ENCODE measurements at places on chromosomes 16 and 17. TPM values are rescaled to one million over a fixed set of nuclear protein-coding genes. Genes with fewer than 3 reads are reported as not detected.

Gene PIK3R5
- 4.6 TPM for polyA plus RNA-seq

Gene ADCY7
- 8.9 TPM for polyA plus RNA-seq

Gene COPZ2
- polyA plus RNA-seq, result 36.0 TPM

Gene SERPINF2
- polyA plus RNA-seq, result 21.3 TPM

DNA sequence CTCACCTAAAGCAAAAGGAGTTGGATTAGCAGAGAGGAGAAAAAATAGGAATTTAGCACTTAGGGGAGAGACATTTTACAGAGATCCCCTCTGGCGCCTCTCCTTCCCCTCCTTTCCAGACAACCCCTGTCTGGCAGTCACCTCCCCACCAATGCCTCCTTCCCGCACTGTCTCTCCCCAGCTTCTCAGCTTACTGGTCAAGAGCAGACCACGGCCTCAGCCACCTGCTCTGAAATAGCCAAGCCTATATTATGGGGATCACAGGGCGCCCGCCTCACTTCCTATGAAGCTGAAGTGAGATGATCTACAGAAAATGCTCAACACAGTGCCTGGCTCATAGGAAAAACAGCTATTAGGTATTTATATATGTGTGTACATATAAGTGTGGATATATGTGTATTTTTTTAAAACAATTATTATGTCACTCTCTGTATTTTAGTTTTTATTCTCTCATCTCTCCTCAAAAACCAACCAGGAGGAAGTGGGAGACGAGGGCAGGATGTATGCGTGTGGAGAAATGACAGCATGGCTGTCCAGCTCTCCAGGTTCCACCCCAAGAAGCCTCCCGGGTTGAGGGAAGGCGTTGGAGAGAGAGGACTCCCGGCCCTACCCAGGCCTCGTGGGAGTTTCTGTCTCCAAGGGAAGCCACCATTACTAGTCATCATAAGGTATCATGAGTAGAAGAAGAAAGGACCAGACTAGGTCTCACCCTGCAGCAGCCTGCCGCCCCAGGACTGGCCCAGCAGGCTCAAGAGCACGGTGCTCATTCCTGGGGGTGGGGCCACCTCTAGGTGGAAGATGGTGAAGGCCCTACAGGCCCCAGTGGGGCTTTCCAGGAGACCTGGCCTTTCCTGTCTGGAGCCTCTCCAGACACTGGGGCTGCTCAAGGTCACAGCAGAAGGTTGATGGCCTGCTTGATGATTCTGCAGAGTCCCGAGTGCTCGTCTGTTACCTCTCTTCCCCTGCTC, 27.2 kb downstream of the MAP3K14 start:
- no peak for DNase-seq

GRCh38 chr16:89478576-89479221, 11.7 kb downstream of the ANKRD11 start:
- no peak for DNase-seq

GRCh38 chr17:40341808-40342503, 22.6 kb downstream of the GJD3 start:
- DNase-seq, result no peak

GRCh38 chr16:89821438-89822187, 5.2 kb upstream of the FANCA start:
- DNase-seq, result no peak

DNA sequence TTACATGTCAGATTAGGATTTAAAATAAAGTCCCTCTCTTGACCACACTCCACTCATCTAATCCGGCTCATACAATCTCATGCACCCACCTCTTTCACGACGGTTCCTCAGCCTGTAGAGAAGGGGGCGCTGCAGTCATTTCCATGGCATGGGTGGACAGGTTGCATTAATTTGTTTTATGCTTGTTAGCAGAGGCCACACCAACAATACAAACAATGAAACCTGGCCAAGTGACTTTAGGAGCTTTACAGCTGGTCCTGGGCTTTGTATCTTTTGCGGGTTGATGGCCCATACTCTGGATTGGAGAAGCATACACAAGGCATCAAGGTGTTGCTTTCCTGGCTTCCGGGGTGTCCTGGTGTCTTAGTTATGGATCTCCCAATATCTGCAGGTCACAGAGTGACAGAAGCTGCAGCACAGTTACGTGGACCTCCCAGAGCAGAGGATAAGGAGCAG, 9.7 kb upstream of the SNF8 start:
- no peak for DNase-seq

- no peak for DNase-seq
Observed at GRCh38 chr17:82177761-82178498, 34.7 kb downstream of the CCDC57 start.

DNA sequence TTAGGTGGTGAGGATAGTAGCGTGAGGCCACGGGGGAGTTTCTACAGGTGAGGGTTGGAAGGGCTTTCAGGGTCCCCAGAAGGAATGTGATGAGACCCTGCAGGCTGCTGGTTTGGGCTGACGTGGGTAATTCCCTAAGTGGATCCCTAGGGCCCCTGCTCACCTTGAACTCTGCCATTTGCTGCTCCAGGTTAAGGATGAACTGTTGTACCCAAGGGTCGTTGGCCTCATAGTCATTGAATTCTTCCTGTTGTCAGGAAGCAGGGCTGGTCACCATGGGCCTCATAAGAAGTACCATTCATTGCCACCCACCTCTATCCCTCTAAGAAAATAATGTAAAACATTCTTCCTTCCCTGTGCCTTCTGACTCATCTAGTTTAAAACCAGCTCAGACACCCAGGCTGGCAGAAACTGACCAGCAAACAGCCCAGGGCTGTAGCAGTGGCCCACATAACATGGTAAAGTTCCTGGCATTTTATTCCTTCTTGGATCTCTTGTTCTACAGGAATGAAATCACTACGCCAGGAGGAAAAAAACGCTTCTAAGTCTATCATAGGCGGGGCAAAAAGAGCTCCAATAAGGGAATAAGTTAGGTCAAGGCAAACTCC, 27.6 kb downstream of the FCSK start:
- no peak for DNase-seq

DNA sequence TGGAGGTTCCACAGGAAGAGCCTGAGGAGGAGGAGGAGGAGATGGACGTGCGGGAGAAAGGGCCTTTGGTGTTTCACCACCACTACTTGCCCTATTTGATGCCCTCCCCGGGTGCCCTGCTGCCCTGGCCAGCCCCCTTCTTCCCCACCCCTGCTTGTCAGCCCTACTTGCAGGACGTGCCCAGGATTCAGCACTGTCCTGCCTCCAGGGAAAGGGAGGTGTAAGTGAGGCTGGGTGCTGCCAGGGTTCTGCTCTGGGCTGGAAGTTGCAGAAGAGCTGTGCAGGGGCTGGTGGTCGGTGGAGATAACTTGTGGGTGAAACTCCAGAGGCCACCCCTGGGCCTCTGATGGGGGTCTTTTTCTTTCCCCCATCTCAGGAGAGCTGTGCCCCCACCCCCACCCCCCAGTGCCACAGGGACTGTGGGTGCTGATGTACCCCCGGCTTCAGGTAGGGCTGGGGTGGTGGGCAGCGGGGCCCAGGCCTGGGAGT, 3.0 kb downstream of the PRR29 start:
- DNase-seq, result no peak

DNA sequence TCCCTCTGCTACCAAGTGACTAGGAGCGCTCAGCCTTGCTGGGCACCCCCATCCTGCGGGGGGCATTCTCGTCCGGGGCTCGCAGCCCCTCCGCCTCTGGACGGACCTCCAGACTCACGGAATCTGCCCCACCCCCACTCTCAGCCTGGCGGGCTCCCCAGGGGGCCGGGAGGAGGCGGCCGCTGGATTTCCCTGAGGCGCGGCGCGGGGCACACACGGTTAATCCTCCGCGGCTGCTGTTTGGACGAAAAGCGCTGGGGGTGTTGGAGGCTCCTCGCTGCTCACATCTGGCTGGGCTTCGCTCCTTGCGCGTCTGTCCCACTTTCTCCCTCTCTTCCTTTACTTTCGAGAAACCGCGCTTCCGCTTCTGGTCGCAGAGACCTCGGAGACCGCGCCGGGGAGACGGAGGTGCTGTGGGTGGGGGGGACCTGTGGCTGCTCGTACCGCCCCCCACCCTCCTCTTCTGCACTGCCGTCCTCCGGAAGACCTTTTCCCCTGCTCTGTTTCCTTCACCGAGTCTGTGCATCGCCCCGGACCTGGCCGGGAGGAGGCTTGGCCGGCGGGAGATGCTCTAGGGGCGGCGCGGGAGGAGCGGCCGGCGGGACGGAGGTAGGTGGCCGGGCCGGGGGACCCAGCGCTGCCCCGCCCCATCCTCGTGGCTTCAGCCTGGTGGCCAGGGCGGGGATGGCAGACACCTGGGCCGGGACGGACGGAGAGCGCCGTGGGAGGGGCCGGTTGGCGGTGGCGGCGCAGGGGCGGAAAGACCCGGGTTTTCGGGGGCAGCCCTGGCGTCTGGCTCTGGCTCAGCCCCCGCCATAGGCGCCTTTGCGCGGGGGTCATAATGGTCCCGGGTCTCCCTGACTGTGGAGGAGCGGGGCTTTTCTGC, at the start of gene C1QTNF1:
Gene C1QTNF1, plus strand, starts transcription at position 284 of the 886 bp plus-strand sequence. CDS start 19,800 bp downstream, outside the sequence.
- no peak for DNase-seq

- peak; percentile 97 for DNase-seq
Observed at GRCh38 chr17:45135192-45135977, at the start of gene ACBD4. ACBD4 (plus strand) TSS chr17:45135687; CDS start chr17:45136145, 458 bp downstream.

- DNase-seq, result no peak
Observed at GRCh38 chr17:32253117-32253611, 12.5 kb upstream of the RHBDL3 start.

GRCh38 chr17:80751070-80751945, 206.7 kb downstream of the RPTOR start:
- DNase-seq, result no peak

GRCh38 chr17:31339906-31340661, 18.7 kb upstream of the EVI2A start:
- no peak for DNase-seq

DNA sequence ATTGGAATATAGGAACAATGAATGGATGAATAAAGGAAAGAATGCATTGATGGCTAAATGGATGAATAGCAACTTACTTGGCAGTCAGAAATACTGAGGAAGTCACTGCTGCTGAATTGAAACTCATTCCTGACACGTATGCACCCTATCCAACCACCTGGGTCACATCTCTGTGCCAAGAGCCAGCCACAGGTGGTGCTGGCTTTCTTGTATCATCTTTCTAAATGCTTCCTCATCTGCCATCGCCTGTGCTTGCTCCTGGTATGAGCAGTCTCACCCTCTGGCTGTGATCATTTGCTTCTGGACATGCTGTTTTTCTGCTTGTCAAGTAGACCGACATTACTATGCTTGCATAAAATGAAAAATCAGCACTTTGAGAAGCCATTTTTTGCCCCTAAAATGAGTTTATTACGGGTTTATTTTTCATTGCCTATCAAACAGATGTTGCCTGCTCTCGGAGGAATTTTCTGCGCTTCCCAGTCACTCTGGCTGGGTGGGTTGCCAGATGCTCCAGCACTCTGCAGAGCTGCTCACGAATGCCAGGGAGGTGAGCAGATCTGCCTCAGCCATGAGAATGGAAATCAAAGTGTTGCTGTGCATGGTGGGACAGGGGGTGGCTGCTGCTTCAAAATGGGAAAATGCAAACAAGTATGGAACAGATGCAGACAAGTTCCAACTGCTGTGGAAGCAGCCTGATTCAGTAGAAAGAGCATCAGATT, 1349.6 kb upstream of the CDH8 start:
- DNase-seq, result no peak

All from urinary bladder (tissue), 4 donors.